Thymus (tissue), 14 donors: ENCODE measurements at places on chromosomes 1 and 21. TPM values are rescaled to one million over a fixed set of nuclear protein-coding genes. Genes with fewer than 3 reads are reported as not detected.

Gene HTR6
- polyA plus RNA-seq, result 0.02 TPM

Gene LYPD8
- polyA plus RNA-seq, result 0.34 TPM

Gene TBX15
- 0.48 TPM for polyA plus RNA-seq

Gene FABP3
- 31.9 TPM for polyA plus RNA-seq

Gene TMEM52
- 0.94 TPM for polyA plus RNA-seq

Gene SPTA1
- polyA plus RNA-seq, result 0.41 TPM

Gene GJB3
- 4.5 TPM for polyA plus RNA-seq

Gene SLC25A34
- 2.4 TPM for polyA plus RNA-seq

Gene ZNF124
- polyA plus RNA-seq, result 3.8 TPM

Gene MTHFR
- polyA plus RNA-seq, result 11.7 TPM

Gene HTR1D
- polyA plus RNA-seq, result 0.07 TPM

Gene CNTN2
- polyA plus RNA-seq, result 0.27 TPM

Gene GSTM1
- polyA plus RNA-seq, result 0.27 TPM

Gene RNASEL
- polyA plus RNA-seq, result 8.4 TPM

Gene FCRL1
- 4.0 TPM for polyA plus RNA-seq
